ENCODE measurements at places on chromosomes 1 and 21. TPM values are rescaled to one million over a fixed set of nuclear protein-coding genes. Genes with fewer than 3 reads are reported as not detected.
A peak's percentile ranks its signal among the peaks of the same experiment; 100 is the strongest.

DNA sequence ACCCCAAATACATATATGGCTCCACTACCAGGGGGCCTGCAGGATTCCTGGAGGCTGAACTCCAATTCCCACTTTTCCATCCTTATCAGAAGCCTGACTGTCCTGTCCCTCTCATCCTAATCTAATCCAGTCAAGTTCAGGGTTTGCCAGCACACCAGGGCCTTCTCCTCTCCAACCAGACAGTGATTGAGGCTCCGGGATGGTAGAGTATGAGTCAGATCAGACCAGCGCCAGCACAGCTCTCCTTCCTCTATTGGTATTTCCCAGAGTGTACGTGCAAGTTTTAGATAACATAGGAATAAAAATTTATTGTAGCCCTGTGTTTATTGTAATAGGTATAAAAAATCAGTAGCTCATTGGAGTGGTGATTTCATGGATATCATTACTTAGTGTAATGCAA is 24.5 kb upstream of the RCSD1 start:
- DNase-seq: no peak

NIT1 gene
- 53.9 TPM for total RNA-seq

DNA sequence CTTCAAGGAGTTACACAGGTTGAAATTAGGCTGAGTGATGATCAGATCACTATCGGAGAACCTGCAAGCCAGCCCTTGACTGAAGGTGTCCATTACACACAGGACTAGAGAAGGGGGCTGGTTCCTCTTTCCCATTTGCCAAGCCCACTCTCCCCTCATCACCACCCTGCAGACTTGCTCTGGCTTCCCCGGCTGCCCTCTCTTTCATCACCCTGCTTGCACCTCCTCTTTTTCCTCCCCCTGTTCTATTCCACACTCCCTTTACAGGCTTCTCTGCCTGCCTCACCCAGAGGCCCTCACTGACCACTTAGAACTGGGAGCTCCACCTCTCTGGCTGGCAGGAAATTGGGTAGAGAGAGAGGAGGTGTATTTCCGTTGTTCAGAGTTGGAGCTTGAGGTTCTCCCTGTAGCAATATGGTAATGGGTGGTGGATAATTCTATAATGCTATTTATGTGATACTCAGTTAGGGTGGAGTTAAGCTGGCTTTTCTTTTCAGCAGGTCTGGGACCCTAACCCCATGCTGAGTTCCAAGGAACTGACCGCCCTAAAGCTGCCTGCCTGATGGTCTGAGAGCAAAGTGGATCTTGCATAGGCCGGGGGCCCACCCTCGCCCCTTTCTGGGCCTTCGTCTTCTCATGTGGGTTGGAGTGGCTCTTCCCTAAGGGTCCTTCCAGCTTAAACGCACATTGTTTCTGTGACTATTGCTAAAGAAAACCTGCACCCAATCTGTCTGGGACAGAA is 111.8 kb upstream of the ADAR start:
- no peak for DNase-seq

GRCh38 chr1:44676484-44677200 is 2.1 kb downstream of the ARMH1 start:
- DNase-seq: no peak

- DNase-seq: no peak
Observed at GRCh38 chr1:178434360-178434759, 62.4 kb downstream of the CLEC20A start.

DNA sequence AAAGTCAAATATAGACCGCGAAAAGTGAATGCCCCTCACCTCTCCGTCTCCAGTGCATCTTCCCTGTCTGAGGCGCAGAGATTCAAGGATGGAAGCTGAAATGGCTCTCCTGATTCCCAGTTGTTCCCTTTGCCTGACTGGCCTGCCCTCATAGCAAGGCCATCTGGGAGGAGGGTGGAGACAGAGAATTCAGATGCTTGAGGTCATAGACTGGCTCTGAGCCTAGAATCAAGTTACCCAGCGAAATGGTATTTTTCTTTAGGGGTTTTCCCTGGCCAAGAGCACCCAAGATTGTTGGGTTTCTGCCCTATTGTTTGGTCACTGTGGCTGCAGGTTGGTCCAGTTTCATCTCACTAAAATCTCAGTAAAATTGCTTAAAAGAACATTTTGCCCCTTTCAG is 7.2 kb downstream of the METTL13 start:
- DNase-seq: no peak

DNA sequence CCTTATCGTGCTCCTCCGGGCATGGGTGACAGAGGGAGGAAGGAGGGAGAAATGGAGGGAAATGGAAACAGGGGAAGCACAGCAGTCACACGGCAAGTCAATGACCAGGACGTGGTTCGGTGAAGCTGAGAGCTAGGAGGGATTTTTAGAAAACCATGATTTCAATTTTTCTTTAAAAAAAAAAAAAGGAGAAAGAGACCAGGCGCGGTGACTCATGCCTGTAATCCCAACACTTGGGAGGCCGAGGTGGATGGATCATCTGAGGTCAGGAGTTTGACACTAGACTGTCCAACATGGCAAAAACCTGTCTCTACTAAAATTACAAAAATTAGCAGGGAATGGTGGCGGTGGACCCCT is 776 bp upstream of the TNFRSF9 start:
- no peak for DNase-seq

DNA sequence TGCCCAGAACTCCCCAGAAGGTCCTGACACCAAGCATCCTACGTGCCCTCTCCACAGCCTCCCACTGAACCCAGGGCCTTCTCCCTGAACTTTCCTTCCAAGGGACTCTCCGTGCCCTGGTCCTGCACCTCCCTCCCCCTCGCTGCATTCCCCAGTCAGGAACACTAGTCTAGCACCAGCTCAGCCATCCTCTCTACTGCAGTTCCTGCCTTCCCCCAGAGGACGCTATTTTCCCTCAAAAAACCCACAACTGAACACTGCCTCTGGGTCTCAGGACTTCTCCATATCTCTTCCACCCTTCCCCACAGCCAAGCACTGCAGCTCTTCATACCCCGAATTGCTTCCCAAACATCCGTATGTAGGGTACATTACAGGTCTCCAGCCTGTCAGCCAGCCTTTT is 12.6 kb upstream of the ARTN start:
- DNase-seq: no peak

MINDY1 gene
- total RNA-seq: 19.6 TPM

- no peak for DNase-seq
Observed at GRCh38 chr1:10672343-10673050, 123.9 kb downstream of the CASZ1 start.

FAM177B gene
- not detected for total RNA-seq

BSND gene
- not detected for total RNA-seq

DNA sequence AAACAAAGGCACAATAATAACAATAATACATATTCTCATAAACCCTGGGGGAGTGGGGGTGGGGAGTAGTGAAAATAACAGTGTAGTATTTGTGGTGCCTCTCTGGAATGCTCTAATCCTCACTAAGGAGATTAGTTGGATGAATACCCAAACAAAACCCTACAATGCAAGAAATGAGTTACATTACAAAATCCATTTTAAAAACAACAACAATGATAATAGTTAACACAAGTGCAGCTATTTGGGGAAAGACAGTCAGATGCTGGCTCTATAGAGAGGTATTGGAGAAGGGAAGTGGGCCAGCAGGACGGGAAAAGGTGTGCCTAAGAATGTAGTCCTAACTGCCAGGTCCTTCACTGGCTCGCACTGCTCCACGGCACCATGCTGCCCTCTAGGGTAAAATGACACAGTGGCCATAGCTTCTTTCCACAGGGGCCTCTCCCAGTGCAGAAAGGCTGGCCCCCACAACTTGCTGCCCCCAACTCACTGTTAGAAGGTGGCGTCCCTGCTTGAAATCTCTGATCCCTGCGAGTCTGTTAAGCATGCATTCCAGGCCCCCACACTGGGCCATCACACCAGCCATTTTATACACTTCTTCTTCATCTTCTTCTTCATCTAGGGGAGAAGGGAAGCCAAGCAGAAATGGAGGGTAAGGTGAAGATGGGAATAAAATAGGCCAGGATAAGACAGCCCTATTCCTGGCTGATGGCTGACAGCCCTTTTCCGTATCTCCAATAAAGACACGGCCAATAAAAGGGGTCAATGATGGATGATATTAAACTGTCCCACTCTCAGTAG is 113.8 kb downstream of the UBR4 start:
- DNase-seq: peak; percentile 26

SLC5A9 gene
- total RNA-seq: not detected

DNA sequence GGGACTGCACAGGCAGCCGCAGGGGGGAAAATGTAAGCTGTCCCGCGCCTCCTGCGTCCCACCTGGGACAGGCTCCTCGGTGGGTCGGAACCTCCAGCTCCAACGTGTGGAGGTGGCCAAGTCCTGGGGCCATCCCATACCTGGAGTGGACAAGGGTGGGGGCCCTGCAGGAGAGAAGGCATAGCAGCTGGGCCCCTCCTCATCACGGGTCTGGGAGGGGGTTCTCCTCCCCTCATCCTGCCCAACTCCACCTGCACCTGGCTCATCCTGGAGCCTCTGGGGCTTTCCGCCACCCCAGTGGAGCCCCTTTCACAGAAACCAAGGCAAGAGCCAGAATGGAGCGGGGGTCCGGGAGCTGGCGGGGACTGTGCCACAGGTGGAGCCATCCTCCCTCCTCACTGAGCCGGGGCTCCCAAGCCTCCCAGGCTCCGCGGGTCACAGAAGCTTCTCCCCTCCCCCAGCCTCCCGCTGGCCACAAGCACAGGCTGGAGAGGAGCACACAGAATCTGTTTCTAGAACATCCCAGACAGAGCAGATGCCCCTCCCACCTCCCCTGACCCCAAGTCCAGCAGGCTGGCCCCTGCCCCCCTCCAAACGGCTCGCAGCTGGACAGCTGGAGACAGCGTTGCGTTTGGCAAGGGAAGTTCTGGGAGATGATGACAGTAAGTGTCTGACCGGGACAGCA is 65.8 kb downstream of the MEGF6 start:
- no peak for DNase-seq

RERE gene
- 122 TPM for total RNA-seq

GRCh38 chr1:32470431-32470830 is 5.6 kb downstream of the ZBTB8B start:
- no peak for DNase-seq

ZNF593OS gene
- total RNA-seq: not detected

DNA sequence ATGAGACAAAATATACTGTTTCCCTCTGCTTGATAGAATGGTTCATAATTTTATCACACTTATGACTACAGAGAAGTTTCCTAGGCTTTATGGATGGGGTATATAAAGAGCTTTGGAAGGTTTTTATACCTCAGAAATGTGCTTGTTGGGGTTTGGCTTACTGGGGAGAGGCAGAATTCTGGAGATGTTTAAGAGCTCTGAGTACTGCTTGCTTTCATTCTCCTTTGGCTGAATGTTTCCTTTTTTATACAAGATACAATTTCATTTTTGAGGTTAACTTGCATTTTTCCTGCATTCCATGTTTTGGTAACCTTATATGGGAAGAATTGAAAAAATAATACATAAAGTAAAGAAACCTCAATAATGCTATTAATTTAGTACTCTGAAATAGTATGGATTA is 157.7 kb upstream of the COL11A1 start:
- DNase-seq: no peak

Measured in neural crest cell (in vitro differentiated cells).